HAP-1 (cell line): ENCODE measurements at places on chromosomes 4 and X.
A peak's percentile ranks its signal among the peaks of the same experiment; 100 is the strongest.

DNA sequence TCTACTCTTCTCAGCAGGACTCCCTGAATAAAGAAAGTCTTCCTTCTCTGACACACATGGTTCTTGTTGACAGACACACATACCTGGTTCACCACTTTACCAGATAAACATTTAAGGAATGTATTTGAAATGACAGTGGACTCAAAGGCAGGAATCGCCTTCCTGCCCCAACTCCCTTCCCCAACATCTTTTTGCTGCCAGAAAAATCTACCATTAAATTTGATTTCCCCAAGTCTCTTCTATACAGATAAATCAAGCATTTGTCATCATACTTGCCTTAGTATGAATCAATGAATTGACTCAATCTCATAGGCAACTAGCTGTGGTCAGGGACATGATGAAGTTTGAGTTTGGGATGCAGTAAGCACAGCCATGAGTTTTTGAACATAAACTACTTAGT lies 23.3 kb upstream of the ANXA5 start:
- no peak for DNase-seq

DNA sequence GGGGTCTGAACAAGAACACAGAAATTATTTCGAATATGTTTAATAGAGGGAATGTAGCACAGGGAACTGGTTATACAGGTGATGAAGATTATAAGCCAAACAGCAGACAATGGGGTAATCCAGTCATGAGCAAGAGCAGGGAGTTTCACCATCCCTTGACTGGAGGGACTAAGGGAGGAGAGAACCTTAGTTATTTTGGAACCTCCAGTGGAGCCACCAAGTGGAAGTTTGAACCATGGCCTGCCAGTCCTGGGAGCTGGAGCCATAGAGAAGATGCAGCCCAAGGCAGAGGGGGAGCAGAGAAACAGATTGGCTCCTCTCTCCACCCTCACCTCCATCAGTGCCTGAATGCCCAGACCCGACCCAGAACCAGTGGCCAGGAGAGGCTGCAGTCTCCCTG lies 264.6 kb upstream of the RASGEF1B start:
- no peak for DNase-seq

DNA sequence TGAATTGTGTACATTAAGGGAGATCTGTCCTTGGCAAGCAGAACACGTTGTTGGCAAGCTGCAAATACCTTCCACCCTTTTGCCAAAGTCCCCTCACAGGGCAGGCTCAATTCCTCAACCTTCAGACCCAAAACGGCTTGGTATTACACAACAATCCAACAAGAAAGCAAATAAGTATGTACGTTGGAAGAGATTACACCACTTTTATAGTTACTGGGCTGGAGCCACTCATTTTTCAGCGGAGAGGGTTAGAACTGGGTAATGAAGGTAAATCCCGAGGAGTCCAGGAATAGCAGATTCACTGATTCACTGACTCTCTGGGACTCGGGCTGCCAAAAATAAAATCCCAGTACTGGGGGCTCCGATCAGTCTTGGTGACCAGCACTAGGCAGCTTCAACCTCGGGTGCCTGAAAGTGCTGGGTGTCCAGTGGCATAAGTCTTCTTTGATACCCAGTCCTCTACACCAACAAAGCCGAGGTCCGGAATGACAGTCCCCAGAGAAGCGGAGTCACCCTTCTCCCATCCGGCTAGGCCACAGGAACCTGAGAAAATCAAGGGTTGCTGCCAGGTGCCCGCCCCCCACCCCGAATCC lies 587 bp downstream of the TIMM8A start:
- no peak for DNase-seq

GRCh38 chrX:71623714-71624113 lies 5.4 kb upstream of the CXCR3 start:
- DNase-seq: no peak

DNA sequence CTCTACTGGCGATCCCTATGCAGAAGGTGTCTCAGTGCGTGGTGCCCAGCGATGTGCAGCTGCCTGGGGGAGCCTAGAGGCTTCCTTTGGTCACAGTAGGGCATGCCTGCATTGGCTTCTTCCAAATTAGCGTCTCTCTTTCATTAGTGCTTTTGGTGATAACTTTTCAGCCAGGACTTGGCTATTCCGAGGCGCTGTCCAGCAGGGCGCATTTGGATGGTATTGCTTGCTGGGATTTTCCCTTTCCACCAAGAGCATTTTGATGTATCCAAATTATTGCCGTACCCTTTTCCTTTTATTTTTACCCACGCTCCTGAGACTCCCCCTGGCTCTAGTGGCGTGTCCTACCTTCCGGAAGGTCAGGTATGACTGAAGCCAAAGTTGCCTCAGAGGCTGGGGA lies 101.4 kb downstream of the SORCS2 start:
- no peak for DNase-seq

- DNase-seq: no peak
Measured at GRCh38 chr4:8544282-8544681, 35.9 kb upstream of the GPR78 start.

DNA sequence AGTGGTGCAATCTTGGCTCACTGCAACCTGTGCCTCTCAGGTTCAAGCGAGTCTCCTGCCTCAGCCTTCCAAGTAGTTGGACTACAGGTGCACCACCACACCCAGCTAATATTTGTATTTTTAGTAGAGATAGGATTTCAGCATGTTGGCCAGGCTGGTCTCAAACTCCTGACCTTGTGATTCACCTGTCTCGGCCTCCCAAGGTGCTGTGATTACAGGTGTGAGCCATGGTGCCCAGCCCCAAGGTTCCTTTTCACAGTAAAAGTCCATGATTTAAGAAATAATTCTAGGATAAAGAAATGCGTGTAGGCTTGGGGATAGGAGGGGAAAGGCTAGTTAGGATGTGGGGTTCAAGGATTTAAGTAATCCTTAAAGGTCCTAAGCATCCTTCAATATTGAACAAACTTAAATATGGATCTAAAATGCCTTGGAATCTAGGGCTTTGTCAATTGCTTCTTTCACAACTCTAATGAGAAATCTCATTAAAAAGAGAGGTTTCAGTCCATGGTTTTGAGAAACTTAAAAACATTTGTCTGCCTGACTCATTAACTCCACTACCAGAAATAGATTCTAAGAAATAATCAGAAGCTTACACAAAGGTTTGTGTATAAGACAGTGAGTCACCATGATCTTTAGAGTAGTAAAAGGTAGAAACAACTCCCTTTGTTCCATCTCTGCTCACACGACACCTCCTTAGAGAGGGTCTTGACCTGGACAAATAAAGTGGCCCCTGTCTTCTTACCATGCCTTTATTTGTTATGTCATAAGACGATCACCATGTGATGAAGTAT lies 203.2 kb downstream of the PTTG2 start:
- no peak for DNase-seq

DNA sequence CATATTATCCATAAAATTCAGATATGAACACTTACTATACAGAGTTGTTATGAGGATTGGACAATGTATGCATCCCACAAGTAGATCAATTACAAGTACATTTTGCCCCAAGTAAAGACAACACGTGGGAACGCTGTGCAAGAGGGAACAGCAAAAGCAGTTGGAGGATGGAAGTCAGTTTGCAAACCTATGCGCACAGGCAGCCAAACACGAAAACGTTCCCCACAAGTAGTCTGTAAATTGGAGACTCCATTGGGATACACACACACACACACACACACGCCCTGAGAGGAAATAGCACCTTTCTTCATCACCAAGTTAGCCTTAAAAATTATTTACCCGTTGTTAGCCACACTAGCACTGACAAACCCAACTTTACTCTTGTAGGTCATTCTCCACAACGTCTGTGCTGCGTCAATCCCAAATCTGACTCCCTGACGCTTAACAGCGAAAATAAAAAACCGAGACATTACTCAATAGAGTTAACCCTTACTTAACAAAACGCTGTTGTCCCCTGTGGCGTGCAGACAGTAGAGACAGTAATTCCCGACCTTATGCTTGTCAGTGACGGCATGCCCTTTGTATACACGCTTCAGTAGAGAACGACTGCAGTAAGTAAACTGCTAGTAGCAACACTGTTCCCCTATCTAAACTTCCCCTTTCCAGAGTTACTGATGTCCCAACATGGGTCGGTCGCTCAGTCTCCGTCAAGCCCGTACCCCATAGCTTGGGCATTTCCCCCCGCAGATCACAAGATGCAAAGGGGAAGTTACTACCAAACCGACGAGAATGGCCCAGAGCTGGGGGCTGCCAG lies 730 bp downstream of the MANBA start:
- peak; percentile 26 for DNase-seq
